Activated CD4-positive, CD25-positive, alpha-beta regulatory T cell (primary cell): ENCODE measurements at places on chromosomes 2 and 18.
A peak's percentile ranks its signal among the peaks of the same experiment; 100 is the strongest.

DNA sequence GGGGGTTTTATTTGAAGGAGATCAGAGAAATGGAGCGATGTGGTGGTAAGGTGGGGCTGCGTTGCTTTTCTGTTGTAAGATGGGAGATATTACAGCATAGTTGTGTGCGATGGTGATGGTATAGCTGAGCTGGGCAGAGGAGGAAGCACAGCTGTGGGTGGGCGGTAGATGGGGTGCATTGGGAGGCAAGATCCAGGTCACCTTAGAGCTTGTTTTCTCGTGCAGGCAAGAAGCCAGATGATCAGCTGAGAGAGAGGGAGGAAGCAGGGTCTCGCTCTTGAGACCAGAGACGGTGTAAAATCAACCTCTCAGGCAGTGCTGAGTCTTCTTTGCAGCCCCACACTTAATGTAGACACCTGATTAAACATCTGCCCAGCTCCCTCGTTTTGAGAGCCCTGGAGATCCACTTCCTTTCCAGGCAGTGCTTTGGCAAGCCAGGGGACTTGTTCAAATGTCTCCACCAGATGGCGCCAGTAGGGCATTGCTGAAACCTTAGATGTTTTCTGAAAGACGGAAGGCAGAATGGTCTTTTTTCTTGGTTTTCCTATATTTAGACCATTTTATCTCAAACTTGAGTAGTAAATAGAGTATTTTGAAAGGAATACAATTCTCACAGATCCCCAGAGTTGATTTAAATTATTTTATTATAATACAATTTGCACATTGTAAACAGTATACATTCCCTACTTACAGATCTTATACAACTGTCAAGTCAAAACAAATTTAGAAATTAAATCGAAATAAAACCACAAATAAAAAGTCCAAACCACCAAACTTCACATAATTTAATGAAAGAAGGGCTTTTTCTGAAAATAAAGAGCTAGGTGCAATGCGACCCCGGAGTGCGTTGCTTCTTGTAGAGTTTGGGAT is 21.1 kb upstream of the LYPD6B start:
- peak; percentile 54 for DNase-seq

DNA sequence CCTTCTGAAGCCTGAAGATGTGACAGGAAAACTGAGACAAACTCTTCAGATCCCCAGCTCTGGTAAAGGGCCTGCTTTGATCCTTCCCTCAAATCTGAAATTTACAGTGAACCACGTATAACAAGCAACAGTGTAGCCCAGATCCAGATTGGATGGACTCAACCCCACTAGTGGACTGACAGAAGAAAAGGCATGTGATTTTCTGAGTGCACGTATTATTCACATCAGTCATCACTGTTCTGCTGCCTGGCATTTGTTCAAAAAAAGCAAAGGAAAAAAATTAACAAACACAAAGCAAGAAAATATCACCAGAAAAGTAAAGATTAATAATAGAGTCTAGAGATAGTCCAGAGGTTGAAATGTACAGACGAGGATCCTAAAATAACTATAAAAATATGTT is 87.6 kb downstream of the CYRIA start:
- no peak for DNase-seq

DNA sequence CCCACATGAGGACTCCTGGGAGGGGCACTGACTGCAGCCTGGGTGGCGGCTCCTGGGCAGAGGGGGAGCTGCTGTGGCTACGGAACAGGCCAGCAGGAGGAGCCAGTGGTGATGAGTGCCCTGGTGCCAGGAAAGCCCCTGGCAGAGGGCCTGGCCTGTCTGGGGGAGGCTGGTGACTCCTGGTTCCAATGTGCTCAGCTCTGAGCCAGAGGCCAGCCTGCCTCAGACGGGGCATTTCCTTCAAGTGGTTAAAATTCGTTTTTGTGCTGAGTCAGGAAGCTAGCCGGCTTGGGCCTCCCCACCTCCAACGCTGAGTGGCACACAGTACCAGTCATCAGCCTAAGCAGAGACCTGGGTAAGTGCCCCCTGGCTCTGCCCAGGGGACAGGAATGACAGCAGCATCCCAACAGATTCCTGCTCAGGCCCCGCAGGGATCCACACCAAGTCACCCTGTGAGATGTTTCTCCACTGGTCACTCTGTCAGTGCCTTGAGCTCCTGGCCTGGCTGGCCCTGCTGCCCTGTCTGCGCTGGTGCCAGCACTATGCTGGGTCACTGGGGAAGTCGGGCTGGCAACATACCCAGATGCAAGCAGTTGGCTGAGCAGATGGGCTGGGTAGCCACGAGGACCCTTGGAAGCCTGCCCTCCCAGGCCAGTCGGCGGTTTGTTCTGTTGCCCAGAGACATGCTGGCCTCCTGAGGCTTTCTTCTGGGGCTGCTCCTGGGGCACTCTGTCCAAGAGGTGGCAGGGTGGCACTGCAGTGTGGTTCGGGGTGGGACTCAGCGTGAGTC is 7.1 kb upstream of the KLF11 start:
- DNase-seq, result no peak

- no peak for DNase-seq
Observed at GRCh38 chr2:33214857-33215256, 261.6 kb upstream of the RASGRP3 start.

- DNase-seq, result no peak
Observed at GRCh38 chr2:110805894-110806452, 73.6 kb downstream of the ACOXL start.

GRCh38 chr2:59938181-59938580 is 615.3 kb downstream of the BCL11A start:
- no peak for DNase-seq

DNA sequence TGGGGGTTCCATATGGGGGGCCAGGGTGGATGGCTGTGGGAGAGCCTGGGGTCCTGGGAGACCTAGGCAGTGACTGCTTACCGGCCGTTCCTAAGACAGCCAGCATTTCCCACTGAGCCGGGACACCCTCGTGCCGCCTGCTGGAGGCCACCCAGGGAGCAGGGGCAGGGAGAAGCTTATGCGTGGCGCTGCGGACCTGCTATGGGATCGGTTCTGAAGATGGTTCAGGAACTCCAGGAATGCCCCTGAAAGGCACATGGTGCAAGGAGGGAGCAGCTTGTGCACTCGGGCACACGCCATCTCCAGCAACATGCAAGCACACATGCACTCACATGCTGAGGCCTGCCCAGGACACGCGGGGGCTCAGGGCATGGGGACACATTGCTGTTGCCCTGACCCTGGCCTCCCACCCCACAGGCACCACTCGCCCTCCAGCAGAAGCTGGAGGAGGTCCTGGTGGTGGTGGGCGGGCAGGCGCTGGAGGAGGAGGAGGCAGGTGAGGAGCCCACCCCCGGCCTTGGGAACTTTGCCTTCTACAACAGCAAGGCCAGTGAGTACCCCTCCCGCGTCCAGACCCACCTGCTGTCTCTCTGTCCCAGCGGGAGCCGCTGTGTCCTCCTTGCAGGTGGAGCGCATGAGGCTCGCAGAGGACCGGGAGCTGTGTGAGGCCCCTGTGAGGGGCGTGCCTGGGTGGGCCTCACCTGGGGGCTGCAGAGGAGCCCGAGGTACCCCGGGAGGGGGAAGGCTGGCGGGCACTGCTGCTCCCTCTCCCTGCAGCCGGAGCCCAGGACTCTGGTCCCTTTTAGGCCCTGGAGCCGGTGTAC is 4.1 kb downstream of the KLHL30 start:
- no peak for DNase-seq

DNA sequence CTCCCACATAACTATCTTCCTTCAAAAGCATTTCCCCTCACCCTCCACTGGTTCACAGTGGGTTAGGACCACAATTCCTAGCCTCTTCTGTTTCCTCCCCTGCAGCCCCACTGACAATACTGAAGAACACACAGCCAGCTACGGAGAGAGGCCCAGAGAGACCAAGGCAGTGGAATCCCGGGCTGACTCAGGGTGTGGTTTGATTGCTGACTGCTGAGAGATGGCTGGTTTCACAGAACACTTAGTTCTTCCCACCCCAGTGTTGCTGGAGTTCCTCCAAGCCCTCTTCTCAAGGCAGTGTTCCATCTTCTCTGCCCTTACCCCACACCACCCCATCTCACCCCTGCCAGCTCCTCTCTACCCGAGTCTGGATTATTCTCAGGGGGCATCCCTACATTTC is 43.3 kb upstream of the ZFP36L2 start:
- DNase-seq, result no peak

DNA sequence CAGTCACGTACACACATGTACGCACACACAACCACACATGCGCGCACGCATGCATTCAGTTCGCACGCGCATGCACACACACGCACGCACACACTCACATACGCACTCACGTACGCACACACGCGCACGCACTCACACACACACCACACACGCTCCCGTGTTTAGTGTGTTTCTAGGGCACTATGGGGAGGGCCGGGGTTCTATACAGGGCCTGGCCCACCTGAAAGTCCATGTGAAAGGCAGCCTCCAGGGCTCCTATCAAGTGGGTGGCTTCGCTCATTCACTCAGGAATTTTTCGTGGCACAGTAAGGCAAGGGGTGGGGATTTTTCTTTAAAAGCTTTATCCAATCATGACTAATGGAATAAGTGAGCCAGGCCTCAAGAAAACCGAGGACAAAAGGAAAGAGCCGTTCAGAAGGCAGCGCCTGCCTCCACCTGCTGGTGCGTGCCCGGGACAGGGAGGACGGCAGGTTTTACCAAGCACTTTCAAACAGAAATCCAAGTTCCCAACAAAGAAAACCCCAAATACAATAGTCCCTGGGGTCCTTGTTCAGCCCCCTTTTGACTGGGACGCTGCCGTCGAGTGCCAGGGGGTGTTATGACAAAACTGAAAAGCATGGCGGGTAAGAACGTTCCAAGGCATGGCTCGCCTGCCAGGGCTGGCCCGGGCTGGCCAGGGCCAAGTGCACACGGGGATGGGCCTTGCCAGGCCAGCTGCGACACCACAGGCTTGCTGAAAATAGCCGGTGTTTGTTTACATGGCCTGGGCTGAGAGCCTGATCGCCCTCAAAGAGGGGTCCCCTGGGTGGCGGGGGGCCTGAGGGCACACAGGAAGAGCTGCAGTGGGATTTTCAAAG is 110.0 kb downstream of the HDAC4 start:
- DNase-seq, result no peak

GRCh38 chr18:73047688-73048087 is 179.9 kb upstream of the NETO1 start:
- no peak for DNase-seq

DNA sequence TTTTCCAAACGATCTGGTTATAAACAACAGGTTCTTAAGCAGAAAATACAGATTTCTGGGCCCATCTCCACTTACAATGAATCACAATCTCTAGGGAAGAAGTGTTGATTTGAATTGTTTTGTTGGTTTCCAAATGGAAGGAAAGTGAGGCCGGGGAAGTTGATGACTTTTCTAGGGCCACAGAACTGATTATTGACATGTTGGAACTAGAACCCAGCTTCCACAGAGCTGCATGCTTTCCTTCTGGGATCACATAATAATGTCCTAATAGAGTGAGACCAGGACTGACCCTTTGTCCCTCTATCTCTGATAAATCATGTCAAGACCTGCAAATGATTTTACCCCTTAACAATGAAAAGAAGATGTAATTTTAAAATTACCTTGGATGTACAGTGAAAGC is 332.2 kb downstream of the OSR1 start:
- DNase-seq, result no peak

GRCh38 chr2:31294196-31294595 is 60.2 kb downstream of the EHD3 start:
- no peak for DNase-seq

GRCh38 chr2:239000089-239000488 is 152.2 kb downstream of the TWIST2 start:
- no peak for DNase-seq

DNA sequence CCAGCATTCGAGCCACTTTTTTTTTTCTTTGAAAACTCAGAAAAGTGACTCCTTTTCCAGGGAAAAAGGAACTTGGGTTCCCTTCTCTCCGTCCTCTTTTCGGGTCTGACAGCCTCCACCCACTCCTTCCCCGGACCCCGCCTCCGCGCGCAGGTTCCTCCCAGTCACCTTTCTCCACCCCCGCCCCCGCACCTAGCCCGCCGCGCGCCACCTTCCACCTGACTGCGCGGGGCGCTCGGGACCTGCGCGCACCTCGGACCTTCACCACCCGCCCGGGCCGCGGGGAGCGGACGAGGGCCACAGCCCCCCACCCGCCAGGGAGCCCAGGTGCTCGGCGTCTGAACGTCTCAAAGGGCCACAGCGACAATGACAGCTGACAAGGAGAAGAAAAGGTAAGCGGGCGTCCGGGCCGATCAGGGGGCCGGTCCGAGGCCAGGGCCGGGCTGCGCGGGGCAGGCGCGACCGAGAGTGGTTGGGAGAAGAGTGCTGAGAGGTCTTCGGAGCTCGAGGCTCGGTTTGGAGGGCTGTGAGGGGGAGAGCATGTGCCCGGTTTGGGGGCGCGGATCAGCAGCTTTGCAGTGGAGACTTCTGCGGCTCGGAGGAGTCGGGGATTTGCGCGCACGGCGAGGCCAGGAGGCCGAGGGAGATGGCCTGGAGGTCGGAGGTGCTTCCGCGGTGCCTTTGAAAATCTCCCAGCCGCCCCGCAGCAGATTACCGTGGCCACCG is 502 bp downstream of the EPAS1 start:
- peak; percentile 48 for DNase-seq

GRCh38 chr2:9910699-9911098 is 40.8 kb upstream of the GRHL1 start:
- no peak for DNase-seq

DNA sequence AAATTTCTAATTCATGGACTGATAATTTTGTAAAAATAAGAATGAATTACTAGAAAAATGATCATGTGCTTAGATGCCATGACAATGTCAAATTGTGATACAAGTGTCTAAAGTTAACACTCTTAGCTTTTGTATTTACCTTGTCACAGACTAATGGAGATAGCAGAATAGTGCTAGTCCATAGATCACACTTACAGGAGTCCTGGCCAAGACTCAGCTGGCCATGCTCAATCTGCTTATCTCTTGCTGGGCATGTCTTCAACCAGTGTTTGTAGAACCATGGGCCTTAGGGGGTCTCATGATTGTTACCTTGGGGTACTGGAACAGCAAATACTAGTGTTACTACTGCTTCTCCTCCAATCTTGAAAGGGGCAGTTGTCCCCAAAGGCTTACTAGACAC is 44.0 kb downstream of the TET3 start:
- DNase-seq, result no peak

- peak; percentile 40 for DNase-seq
Observed at GRCh38 chr2:233867993-233868532, at the start of gene MSL3B. TSS of gene MSL3B (minus strand) at chr2:233868386.

DNA sequence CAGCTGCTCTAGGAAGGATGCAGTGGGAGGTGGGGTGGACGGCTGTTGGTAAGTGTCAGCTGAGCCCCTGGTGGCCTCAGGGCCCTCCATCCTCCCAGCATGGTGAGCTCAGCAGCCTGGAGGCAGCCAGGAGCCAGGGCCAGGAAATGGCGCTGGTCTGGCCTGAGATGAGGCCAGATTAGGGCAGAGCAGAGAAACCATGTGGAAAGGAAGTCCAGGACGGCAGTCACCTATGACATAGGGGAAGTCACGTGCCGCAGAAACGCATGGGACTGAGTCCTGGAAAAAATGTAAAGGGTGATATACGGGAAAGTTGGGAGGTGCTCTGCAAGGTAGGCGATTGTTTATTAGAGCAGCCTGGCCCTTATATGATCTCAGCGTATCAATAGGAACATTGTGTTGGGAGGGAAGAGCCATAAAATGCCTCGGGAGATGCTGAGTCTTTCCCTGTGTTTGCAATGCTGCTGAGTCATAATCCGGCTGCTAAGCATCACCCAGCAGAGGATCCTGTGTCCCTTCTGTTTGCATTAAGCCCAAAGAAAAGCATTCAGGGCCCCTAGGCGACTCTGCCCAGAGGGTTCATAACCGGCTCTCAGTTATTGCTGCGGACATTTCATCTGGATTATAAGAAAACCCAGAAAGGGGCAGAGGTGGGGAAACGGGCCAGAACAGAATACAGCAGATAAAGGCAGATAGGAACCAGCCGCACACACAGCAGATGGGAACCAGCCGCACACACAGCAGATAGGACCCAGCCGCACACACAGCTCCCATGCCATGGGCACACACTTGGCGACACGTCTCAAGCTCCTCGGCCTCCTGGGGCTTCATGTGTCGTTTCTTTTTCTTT is 30.3 kb upstream of the B3GNT7 start:
- DNase-seq, result no peak
